ENCODE measurements at places on chromosomes 6 and 20.

DNA sequence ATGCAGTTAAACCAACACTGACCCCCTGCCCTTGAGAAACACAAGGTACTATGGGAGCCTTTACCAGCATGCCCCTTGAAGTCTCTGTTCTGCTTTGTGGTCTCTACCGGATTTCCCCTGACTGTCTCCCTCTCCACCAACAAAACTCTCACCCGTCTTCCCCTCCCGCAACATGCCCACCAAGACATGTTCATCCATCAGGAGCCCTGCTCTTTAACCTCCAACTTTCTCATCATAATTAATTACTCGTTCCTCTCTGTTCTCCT lies 1.1 kb downstream of the ZNF165 start:
- DNase-seq: no peak

GRCh38 chr20:32476684-32477593 lies 108.2 kb downstream of the NOL4L start:
- no peak for DNase-seq

GRCh38 chr6:3523966-3524365 lies 67.1 kb upstream of the SLC22A23 start:
- no peak for DNase-seq

GRCh38 chr6:137867685-137868509 lies 838 bp downstream of the TNFAIP3 start:
- peak; percentile 53 for DNase-seq

DNA sequence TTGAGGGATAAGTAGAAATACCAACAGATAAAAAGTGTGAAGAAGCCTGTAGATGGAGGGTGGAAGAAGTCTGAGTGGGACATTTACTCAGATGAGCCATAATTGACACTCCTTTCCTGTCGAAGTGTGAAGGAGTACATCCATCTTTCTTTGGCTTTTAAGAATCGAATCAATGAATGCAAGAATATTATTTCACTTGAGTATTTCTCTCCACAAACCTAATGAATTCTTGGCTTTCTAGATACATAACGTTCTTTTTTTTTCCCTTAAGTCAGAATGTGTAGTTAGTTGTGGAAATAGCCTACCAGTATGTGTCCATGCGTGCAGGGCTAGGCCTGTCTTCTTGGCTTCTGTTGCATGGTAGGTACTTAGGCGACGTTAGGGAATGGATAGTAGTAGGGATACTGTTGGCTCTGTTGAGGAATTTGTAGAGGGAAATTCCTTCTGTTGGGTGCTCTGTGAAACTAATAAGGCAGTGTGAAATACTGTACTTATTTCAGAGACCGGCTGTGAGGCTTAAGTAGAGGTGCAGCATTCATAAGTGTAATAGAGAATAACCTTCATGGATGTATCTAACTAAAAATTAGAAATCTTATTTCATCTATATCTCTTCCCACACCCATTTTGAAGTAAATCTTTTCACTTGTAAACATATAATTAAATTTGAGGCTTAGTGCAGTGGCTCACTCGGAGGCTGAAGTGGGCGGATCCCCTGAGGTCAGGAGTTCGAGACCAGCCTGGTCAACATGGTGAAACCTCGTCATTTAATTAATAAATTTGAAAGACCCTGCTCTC lies 1.5 kb downstream of the RPS18 start:
- no peak for DNase-seq

- no peak for DNase-seq
These were observed 50.7 kb upstream of the INSM1 start for GRCh38 chr20:20317195-20317594.

- no peak for DNase-seq
These were observed 6.0 kb upstream of the HSF2 start for GRCh38 chr6:122393351-122393896.

Data from stimulated activated CD4-positive, alpha-beta T cell treated with anti-CD3 and anti-CD28 coated beads, Interleukin-2, amount 100 ng/mL, for 24 hours (primary cell).